IMR-90 (cell line): ENCODE measurements at places on chromosomes 5 and 9.

- DNase-seq, result no peak
These were observed 496 bp downstream of the MAPK9 start for GRCh38 chr5:180291234-180291940.

- DNase-seq, result no peak
These were observed 243.5 kb downstream of the MAST4 start for GRCh38 chr5:66839636-66840185.

- DNase-seq, result peak; percentile 34
These were observed 365.9 kb downstream of the PLK2 start for GRCh38 chr5:58094031-58094430.

DNA sequence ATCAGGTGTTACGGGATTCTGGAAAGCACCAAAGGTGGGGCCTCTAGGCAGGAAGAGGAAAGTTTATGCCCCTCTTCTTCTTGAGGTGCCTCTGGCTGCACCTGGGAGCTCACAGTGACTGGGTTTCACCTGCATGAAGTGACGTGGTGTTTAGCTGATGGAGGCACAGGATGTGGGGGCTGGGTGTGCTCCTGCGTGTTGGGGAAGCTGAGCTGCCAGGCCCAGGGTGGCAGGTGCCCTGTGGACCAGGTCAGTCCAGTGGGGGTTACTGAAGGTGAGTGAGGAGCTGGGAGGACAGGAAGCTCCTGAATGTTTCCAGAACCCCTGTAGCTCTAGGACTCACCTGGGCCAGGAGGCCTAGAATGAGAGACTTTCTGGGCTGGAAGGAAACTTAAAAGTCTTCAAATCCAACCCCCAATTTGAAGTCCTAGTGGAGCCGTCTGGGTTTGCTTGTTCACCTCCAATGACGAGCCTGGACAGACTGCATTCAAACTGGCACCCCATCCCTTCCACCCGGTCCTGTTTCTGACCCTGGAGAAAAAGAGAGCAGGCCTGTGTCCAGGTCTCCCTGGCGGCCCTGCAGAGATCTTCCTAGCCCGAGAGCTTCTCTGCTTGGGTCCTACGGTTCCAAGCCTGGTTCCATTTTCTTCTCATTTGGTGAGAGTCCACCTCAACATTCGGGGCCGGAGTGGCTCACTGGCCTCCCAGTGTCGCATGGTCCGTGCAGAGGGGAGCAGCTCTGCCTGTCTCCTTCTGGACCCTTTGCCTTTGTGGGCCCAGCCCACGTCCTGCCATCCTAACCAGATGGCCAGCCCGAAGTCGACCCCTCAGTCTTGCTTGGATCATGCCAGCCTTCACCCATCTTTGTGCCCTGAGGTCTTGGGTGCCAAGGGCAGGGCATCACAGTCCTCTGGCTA lies 22.3 kb downstream of the TRAF1 start:
- DNase-seq, result no peak

- peak; percentile 84 for DNase-seq
These were observed 488 bp downstream of the VCP start for GRCh38 chr9:35071814-35072460.

DNA sequence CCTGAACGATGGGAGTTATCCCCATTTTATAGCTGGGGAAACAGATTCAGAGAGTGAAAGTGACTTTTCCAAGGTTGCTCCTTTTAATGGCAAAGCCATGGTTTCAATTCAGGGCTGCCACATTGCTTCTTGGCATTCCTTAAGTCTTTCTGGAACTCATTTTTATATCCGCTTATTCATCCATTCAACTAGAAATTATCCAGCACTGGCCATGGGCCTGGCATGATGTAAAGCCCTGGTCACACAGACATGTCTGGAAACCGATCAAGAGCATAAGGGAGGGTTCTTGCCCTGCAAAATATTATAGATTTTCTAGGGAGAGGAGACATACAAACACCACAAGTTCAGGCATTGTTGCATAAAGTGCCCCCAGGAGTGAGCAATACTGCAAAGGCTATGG lies 43.0 kb upstream of the COL15A1 start:
- DNase-seq, result no peak

GRCh38 chr5:50666261-50667022 lies at the start of gene PARP8:
TSS of gene PARP8 (plus strand) at chr5:50666637. CDS start at chr5:50667096, 459 bp downstream.
- peak; percentile 30 for DNase-seq
